Activated CD4-positive, alpha-beta T cell treated with anti-CD3 and anti-CD28 coated beads, Interleukin-2, Interleukin-4, amounts not matched to agents 100 ng/mL and 50 ng/mL, durations not matched to agents 16 hours and 8 hours (primary cell): ENCODE measurements at places on chromosomes 6 and 20.

DNA sequence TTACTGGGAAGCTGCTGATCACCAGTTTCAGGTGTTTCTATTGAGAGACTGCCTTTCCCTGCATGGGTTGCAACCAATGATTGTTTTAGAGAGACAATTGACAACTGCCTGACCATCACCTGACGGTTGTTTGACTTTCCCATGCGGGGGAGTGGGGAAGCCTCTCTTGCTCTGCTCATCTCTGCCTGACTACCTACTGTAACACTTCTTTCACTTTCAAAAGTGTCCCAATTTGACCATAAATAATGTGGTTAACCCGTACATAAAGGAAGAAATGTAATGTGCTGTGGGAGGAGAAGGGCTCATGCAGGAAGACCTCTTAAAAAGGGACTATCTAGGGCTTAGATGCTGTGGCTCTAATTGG is 122.1 kb upstream of the PHACTR1 start:
- no peak for DNase-seq

DNA sequence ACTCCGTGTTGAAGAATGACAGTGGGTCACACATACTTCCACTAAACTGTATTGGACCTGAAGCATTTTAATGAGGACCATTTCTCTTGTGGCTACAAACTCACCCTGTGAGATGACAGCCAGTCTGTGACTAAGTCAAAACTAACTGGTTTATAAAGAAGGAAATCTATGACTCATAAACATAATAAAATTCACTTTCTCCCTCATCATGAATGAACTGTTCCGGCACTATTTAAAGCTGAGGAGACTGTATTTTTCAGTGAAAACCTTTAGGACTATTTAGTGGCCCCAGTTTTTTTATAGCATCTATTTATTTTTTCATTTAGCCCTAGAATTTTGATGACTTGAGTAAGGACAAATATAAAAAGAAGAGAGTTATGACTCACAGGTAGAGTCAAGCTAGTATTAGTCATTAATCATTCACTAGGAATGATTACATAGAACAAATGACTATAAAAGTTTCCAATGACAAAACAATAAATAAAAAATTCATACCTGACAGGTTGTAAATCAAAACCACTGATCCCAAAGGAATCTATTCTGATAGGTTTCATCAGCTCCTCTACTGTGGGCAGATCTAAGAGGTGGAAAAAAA is 34.2 kb downstream of the CEP162 start:
- no peak for DNase-seq

DNA sequence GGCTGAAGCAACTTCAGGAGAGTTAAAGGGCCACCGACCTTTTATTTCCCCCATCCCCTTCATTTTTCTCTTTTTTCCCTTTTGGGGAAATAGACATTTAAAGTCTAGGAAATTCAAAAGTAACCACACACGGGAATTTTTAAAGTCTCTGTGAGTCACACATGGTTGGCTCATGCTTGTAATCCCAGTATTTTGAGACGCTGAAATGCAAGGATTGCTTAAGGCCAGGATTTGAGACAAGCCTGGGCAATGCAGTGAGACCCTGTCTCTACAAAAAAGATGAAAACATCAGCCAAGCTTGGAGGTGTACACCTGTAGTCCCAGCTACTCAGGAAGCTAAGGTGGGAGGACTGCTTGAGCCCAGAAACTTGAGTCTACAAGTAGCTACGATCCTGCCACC is 34.2 kb downstream of the KATNA1 start:
- no peak for DNase-seq

- DNase-seq: no peak
Measured at GRCh38 chr6:22008248-22008836, 288.5 kb downstream of the PRL start.

DNA sequence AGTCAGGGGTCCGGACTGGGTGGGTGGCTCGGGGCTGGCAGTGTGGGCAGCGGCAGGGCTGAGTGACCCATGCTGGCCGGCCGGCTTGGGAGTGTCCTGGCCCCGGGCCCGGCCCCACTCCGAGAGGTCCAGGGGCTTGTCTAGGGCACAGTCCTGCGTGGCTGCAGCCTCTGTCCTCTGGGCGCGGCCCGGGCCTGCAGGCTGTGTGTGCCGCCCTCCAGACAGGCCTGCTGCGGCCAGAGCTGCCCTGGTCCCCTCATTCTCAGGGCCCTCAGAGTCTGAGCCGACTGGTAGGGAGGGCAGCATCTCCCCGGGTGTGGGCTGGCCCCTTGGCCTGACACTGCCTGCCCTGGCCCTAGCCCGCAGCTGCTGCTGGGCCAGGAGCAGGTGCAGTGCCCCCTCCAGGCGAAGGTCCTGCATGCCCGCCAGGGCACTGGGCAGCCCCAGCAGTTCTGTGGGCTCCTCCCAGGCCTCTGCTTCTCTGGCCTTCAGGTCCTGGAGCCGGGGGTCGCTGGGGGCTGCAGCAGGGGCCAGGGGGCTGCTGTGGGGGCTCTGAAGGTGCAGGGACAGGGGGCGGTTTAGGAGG is 6.9 kb upstream of the CABLES2 start:
- no peak for DNase-seq

GRCh38 chr6:164897523-164898235 is 411.7 kb downstream of the C6orf118 start:
- no peak for DNase-seq

DNA sequence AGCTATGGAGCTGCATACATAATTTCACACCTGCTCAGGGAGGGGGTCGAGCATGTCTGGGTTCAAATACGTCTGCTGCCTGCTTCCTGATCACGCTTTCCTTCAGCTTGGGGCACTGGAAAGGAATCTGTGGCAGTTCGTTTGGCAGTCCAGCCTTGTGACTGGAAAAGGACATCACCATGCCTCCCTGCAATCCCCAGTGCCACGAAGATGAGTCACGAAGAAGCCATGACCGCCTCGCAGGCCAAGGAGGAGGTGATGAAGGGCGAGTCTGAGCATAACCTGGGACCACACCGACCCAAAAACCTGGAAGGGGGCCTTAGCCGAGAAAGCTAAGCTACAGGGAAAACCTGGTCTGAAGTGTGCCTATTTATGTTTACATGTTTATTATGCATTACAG is 13.1 kb downstream of the JAG1 start:
- no peak for DNase-seq

DNA sequence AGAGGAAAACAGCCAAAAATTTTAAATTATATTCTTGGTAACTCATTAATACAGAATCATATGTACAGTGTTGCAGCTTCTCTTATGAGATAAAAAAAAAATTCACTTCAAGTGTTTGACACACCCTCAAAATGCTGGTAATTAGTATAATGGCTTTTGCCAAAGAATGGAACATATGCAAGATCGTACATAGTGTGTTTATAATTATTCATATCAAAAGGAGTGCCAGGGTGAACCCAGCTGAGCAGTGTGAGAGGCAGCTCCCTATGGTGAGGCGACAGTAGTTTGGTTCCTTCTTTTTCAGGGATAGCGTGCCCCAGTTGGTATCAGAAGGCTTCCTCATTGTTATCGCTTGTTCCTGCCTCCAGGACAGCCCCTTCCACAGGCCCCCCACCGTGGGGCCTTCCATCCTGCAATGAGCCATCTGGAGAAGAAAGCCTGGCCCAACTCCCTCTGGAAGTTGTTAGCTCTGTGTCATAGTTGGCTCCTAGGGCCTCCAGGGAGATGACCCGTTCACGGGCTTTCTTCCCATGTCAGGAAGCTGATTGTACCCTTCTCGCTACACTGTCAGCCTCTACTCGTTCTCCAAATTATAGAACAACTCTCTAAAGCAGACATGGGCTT is 150.7 kb downstream of the FRK start:
- no peak for DNase-seq

DNA sequence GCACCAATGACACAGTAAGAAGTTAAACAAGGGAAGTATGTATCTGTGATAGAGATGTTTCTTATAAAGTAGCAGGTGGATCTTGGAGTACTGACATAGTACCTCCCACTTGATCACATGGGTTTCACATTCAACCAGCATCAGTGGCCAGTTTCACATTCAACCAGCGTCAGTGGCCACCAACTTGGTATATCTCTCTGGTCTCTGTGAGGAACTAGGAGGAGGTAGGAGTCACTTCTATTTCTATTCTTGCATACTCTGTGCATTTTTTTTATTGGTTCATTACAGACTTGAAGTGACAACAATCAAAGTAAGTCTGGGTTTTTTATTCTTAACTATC is 200.3 kb upstream of the SIM1 start:
- peak; percentile 9 for DNase-seq

DNA sequence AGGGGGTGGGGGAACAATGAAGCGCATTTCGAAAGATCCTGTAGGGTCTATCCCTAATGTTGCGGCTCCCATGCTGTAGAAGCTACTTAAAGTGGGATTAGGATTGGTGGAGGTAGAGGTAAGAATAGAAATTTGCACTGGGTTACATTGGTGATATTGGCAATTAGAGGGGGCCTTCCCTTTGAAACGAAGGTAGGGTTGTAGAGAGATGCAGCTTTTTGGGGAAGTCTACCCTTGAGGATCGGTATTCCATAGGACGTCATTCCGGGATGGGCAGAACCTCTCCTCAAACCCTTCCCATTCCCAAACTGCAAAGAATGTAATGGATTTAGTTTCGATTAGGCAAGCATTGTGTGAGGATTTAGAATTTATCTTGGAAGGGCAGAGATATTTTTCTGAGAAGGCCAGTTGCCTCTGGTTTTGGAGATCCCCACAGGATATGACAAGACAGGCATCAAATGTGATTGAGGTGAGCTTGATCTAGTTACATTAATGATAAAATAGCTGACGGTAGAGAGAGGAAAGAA is 5.4 kb upstream of the ZNFX1 start:
- DNase-seq: peak; percentile 15

DNA sequence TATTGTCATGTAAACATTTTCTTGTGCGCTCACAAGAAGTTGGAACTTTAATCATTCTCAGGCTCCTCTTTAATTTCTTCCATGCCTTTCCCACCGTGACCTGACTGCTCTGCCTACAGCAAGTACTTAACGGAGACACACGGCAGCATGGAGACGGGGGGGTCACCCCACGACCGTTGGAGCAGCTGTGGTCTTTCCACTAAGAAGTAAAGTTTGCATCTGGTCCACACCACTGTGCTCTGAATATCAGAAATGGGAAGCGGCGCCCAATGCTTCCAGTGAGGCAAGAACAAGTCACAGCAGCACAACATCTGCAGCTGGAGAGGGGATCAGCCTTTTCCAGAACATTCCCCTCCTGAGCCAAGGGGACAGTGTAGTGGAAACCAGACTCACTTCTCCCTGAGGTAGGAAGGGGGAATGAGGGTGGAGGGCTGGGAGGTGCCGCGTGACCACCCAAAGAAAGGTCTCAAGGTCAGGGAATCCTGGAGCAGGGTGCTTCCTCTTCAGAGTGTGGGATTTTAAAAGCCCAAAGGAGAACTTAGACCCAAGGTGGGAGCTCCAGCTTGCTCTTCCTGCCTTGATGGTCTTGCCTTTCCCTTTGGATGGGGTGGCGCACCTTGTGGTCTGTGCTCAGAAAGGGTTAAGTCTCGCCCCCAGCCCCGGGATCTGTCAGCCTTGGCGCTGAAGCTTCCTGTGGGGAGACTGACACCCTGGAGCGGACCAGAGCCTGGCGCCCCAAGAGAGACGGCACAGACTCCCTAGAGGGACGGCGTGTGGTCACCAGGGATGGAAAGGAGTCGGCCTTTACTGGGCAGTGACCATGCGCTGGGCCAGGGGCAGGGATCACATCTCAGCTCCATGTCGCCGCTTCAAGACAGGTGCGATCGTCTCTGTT is 25.6 kb upstream of the SMOC2 start:
- no peak for DNase-seq

DNA sequence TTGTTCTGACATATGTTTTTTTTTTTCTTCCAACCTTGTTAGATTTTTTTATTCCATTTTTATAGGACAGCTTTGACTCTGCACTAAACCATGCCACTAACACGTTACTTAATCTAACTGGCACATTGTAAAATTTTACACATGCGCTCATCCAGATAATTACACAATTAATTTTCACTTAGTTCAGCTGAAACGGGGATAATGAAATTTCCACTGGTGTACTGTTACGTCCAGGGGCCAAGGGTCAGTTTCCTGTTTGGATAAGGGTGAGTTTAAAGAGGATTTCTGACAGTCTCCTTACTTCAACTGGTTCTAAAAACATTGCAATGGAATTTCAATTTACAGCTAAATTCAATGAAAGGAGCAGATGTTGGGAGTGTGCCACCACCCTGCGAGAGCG is 221.8 kb upstream of the CEP162 start:
- DNase-seq: no peak

- no peak for DNase-seq
Measured at GRCh38 chr6:34445313-34445860, 19.5 kb upstream of the RPS10 start.

DNA sequence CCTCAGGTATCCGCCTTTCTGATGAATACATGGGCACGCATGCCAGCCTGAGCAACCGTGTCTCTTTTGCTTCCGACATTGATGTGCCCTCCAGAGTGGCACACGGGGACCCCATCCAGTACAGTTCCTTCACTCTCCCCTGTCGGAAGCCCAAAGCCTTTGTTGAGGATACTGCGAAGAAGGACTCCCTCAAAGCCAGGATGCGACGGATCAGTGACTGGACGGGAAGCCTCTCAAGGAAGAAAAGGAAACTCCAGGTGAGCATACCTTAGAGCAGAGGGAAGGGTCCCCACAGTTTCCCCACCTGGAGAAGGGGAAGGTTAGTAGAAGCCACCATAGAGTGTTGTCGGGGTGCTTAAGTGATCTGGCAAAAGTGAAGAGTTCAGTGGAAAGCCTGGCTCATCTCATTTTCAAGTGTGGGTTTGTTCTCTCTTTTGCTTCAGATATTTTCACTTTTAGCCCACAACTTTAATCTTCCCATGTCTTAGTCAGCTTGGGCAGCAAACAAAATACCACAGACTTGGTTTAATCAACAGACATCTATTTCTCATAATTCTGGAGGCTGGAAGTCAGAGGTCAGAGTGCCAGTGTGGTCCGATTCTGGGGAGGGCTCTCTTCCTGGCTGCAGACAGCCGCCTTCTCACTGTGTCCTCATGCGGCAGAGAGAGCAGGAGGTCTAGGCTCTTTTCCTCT is 133.5 kb upstream of the CLDN20 start:
- peak; percentile 56 for DNase-seq

- DNase-seq: no peak
Measured at GRCh38 chr6:25302677-25303128, 23.5 kb downstream of the CARMIL1 start.

DNA sequence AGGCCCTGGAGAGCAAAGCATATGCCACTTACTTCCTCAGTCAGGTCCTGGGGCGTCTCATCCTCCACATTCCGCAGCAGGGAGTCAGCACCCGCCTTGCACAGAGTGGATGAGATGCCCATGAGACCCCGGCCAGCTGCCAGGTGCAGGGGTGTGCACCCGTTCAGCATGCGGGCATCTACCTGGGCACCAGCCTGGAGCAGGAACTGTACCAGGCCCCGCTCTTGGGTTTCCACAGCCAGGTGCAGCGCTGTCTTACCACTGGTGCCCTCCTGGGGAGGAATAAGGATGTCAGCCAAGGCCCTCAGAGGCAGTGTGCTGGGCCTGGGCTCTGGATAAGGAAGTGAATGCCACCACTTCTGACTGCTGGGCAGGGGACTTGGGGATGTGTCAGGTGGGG is 2.7 kb upstream of the SLC35B2 start:
- no peak for DNase-seq

DNA sequence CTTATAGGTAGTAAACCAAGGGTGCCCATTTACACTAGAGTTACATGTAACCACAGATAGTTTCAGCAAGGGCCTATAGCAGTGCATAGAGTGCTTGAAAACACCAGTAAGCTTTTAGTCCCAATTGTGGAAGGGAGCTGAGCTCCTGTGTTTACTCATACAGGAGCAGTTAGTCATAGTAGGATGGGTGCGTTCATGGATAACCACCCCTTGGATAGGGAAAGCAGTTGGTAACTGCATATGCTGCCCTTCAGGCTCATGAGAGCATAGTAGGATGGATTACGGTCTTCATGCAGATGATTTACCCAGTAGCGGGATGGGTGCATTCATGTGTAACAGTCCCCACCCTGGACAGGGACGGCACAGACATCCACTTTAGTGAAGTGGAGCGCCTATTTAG is 45.1 kb downstream of the OR2B6 start:
- no peak for DNase-seq
